ENCODE measurements at places on chromosomes 11 and 22.

- DNase-seq = peak; percentile 81
These were observed 72.5 kb downstream of the GLYATL1 start for GRCh38 chr11:59011655-59012397.

DNA sequence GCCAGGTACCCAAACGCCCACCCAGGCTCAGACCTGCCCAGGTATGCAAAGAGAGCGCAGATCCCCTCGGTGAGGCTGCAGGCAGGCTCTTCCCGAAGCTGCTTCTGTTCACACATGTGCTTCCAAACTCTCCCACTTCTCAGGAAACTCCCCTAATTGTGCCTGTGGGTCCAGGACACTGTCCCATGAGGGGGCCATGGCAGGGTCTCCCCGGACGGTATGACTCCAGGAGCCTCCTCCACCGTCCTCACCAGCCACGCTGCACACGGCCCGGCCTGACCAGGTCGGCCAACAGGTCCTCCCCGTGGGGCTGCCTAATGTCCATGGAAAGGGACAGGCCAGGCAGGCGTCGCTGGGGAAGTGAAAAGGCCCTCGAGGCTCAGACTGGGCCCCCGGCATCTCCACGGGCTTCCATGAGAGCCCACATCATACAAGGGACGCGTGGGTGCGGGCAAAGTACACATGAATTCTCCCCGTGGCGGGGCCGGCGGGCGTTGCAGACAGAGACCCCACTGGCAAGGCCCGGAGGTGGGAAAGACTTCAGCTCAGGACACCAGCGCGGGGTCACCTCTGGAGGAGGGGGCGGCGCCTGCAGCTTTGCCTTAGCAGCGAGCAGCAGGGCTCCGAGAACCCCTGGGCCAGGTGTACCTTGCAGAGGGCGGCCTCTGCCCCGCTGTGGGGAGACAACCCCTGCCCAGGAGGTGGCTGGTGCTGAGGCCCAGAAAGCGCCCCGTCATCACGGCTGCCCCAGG is 526.1 kb downstream of the BRD1 start:
- no peak for DNase-seq

GRCh38 chr11:9765320-9766101 is 101.6 kb downstream of the SWAP70 start:
- peak; percentile 85 for DNase-seq

- DNase-seq = no peak
These were observed 64.1 kb upstream of the TMEM45B start for GRCh38 chr11:129751511-129751910.

- no peak for DNase-seq
These were observed 1072.1 kb downstream of the JRKL start for GRCh38 chr11:97461934-97462333.

- no peak for DNase-seq
These were observed 28.1 kb downstream of the RTN3 start for GRCh38 chr11:63709336-63709884.

DNA sequence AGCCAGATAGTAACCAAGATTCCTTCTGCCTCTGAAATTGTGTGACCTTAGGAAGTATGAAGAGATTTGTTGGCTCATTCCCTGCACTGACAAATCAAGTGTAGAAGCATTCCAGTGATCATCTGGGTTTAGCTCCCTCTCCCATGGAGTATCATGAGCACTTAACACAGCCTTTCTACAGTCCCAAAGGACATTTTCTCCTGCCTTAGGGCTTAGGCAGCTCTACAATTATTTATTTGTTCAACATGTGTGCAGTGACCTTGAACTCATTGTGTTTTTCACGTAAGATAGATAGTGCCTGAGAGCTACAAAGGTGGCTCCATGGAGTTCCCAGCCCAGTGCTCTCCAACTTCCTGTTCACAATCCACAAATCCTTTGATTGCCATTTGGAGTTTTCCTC is 94.8 kb upstream of the FAT3 start:
- DNase-seq = no peak

- DNase-seq = no peak
These were observed 4.6 kb upstream of the RANGAP1 start for GRCh38 chr22:41290262-41291221.

GRCh38 chr22:23270212-23270733 is 90.0 kb downstream of the BCR start:
- no peak for DNase-seq

DNA sequence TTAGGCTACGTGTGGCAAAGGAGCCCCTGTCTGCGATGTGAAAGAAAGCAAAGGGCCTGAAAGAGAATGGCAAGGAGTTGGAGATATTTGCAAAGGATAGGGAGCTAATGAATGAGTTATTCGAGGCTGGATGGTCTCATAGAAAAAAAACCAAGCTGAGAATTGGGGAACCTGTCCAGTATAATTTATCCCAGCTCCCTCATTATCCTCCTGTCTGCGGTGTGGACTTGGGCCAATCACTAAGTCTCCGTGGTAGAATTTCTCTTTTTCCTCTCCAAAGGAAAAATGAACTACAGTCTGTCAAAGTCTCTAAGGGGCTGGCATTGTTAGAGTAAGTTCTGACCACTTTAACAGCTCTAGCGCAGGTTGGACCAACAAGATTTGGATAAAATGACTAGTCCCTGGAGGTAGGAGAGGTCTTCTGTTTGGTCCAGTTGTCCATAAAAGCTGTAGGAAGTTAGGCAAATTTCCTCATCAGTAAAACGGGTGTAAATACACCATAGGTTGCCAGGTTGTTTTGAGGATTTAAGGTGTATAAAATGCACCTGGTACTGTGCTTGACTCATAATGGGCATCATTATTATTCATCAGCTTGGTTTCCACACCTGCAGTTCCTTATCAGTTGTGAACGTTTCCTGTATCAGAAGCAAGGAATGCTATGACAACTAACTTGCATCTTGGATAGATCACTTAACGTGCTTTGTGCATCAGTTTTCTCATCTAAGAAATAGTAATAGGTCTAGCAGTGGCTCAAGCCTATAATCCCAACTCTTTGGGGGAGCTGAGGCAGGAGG is 10.3 kb upstream of the CDON start:
- DNase-seq = no peak

GRCh38 chr11:123681030-123681429 is 26.6 kb upstream of the SCN3B start:
- no peak for DNase-seq
